ENCODE measurements at places on chromosomes 3 and 15.

- H3K4me1 ChIP-seq, result peaks cover 11% of the 10 kb centered on the region
- H3K36me3 ChIP-seq, result no peaks in the 10 kb centered on the region
- H3K4me3 ChIP-seq, result no peak overlapping the region
- DNase-seq, result no peak
- H3K27ac ChIP-seq, result no peak overlapping the region
Observed at GRCh38 chr3:72278349-72279067, 493.6 kb upstream of the PROK2 start.

DNA sequence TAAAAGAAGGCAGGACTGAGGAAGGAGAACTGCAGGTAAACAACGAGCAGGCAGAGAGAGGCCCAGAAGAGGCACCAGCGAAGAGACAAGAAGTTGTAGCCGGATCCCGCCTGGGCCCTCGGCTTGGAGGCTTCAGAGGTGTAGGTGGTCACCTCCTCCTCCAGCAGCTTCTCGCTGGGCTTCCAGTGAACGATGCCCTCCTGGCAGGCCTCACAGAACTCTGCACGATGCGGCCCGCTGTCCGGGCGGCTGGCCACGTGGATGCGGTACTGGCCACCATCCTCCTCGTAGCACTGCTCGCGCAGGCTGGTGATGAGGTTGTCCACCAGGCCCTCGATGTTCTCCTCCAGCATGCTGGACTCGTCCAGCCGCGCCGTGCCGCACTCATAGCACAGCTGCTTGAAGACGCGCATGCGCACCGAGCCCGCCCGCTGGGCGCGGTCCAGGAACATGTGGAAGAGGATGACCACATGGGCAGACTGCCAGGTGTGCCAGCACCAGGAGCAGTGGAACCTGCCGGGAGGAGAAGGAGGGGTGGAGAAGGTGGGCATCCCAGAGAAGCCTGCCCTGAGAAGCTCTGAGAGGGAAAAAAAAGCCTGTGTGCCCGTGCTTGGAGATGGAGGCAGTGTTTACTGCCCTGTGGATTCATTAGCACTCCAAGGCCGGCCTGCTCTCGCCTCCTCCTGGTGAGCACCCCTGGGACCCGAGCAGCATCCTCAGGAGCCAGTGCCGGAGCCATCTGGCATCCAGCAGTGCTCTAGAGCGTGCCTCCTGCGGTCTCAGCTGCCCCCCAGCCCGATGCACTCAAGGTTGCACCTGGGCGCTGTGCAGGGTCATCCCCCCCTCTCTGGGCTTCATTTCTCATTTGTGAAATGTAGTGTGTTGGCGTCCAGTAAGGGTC is 3.6 kb downstream of the RTP2 start:
- no peak overlapping the region for H3K27ac ChIP-seq
- peaks cover 35% of the 10 kb centered on the region for H3K27me3 ChIP-seq
- no peak overlapping the region for H3K4me3 ChIP-seq
- no peaks in the 10 kb centered on the region for H3K36me3 ChIP-seq
- no peaks in the 10 kb centered on the region for H3K4me1 ChIP-seq

DNA sequence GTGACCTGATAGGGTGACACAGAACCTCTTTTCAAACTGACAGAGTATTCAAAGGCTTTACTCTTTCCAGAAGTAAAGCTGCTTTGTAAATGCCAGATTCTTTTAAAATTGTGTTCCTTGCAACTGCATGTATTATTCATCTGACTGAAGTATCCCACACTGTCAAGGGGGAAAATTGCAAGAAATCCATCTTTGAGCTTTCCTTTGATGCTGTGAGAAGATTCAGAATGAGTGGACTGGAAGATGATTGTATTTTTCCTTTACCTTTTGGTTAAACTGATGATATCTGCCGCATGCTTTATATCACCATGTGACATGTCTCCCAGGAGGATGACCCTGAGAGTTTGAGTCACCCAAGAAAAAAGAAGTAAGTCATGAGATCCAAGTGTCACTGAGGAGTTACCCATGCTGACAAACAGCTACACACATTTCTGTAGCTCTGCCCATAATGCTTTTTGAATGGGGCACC is 250.8 kb upstream of the CBLB start:
- H3K4me1 ChIP-seq, result peaks cover 15% of the 10 kb centered on the region
- H3K27me3 ChIP-seq, result peaks cover 2% of the 10 kb centered on the region
- peaks cover 6% of the 10 kb centered on the region for H3K36me3 ChIP-seq
- no peak overlapping the region for H3K4me3 ChIP-seq
- H3K27ac ChIP-seq, result no peak overlapping the region

- H3K36me3 ChIP-seq, result peaks cover 2% of the 10 kb centered on the region
- peaks cover 25% of the 10 kb centered on the region for H3K4me1 ChIP-seq
- DNase-seq, result no peak
- no peaks in the 10 kb centered on the region for H3K27me3 ChIP-seq
Observed at GRCh38 chr3:127589600-127590281, 792 bp downstream of the TPRA1 start.

DNA sequence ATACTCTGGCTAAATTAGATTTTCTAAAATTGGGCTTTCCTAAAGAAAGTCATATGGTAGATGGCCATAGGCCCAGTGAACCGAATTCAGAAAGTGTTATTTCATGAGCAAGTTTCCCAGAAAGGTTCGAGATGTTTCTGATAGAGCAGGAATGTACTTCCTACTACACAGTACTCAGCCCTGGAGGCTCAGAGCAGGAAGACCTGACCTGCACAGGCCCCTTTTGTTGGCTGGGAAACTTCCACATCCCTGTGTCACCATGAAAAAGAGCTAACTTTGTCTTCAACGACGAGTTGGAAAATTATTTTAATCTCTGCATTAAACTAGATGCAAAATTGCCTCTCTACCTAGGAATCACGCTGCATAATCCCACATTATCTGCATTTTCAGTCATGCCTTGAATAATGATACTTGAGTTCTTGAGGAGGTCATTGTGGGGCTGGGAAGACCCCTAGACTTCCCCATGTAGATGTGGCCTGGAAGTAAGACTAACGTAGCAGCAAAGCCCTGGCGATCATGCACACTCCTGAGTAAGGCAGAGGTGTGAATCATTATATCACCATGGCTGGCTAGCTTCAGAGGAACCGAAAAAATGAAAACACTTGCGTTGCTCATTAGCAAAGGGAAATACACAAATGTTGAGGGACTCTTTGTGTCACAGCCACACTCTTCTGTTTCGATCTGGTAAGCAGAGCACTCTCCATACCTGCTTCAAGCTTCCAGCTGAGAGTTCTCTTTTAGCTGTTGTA is 47.1 kb downstream of the CMTM7 start:
- peaks cover 17% of the 10 kb centered on the region for H3K36me3 ChIP-seq
- peak overlapping the region; percentile 59 for H3K27ac ChIP-seq
- H3K4me3 ChIP-seq, result peak overlapping the region; percentile 62
- H3K4me1 ChIP-seq, result peaks cover 56% of the 10 kb centered on the region

DNA sequence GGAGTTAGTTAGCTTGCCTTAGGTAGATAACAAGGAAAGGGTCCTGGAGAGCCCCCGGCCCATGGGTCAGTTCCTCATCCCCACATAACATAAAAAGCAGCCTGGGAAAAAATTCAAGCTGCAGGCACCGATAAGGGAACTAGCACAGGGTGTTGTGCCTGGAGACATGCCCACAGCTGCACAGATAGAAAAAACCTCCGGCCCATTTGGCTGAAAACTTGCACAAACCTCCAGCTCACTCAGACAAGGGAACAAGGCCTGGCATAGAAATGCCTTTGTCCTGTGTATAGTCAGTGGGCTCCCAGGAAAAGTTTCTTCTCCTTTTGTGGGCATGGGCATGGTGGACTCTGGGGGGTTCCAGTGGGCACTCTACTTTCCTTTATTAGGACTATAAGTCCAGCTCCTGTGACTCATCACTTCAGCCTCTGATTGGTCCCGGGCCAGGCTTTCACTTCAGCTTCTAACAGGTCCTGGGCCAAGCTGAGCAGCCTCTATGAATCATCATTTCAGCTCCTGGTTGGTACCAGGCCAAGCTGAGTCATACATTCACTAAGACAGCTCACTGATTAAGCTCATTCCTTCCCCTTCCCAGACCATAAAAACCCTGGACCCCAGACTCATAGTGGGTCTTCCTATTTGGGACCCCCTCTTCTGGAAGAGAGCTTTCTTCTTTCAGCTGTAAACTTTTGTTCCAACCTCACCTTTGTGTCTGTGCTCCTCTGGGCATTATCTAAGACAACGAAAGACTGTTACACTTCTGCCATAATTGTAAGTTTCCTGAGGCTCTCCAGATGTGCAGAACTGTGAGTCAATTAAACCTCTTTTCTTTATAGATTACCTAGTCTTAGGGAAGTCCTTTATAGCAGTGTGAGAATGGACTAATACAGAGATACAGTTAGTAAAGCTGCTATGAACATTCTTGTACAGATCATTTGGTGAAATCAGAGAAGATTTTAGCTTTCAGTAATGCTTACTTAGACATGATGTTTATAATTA is 348.0 kb upstream of the DPPA4 start:
- no peak overlapping the region for H3K4me3 ChIP-seq
- no peak for DNase-seq
- H3K27ac ChIP-seq, result no peak overlapping the region
- H3K36me3 ChIP-seq, result no peaks in the 10 kb centered on the region
- H3K27me3 ChIP-seq, result no peaks in the 10 kb centered on the region

- no peak overlapping the region for H3K4me3 ChIP-seq
- no peak overlapping the region for H3K27ac ChIP-seq
- DNase-seq, result no peak
Observed at GRCh38 chr3:14502472-14502871, 37.7 kb downstream of the GRIP2 start.

DNA sequence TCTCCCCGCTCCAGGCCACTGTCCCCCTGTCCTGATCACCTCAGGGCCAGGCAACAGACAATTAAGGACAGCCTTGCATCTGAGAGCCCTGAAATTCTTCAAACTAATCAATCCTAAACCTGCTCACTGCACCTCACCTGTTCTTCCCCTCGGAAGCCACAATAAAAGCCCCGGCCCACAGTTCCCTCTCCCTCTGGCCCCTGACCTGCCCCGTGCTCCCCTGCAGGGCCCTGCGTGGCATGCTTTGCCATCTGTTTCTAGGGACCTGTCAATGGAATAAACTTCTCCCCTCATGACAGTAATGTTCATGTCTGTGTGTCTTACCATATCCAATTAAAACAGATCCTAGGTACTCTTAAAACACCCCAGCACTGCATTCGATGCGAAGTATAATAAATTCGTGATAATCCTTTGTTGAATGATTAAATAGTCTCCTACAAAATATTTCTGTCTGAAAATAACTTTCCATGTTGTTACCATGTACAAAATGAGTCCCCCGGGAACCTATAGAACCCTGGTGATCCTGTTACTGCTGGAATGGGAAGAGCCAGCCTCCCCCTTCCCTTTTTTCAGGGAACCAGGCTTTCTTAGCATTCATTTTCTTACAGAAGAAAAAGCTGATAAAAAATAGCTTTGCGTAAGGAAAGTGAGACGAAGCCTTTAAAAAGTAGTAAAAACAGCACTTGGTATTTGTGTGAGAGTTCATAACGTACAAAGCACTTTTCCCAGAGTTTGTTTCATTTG is 59.0 kb downstream of the ABTB1 start:
- no peak for DNase-seq
- H3K27ac ChIP-seq, result no peak overlapping the region
- H3K4me3 ChIP-seq, result no peak overlapping the region
- peaks cover 5% of the 10 kb centered on the region for H3K4me1 ChIP-seq
- H3K27me3 ChIP-seq, result peaks cover 21% of the 10 kb centered on the region

DNA sequence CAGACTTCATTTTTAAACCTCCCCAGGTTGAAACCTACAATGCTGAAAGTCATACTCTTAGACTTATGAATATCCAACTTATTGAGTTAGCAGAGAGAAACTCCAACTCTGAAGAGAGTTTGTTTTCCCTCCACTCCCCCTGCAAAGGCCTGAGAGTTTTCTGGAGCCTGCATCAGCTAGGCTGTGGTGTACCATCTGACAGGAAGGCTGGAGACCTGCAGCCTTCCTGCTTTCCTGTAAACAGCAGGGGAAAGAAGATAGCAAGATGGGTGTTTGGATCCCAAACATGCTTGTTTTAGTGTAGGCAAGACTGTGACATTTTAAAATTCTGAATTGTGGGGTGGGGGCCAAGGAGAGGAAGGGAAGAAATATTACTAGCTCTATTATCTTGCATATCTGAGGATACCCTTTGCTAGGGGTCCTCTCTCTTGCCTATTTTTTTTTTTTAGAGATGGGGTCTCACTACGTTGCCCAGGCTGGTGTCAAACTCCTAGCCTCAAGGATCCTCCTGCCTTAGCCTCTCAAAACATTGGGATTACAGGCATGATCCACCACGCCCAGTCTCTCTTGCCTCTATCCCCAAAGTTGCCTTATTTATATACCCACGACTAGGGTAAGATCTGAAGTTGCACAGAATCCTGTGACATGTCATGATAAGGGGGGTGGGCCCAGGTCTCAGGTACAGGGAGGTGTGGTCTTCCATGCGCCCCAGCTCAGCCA is 51.0 kb upstream of the USP3 start:
- no peak for DNase-seq
- H3K27me3 ChIP-seq, result peaks cover 1% of the 10 kb centered on the region
- no peak overlapping the region for H3K4me3 ChIP-seq
- H3K27ac ChIP-seq, result no peak overlapping the region
- no peaks in the 10 kb centered on the region for H3K36me3 ChIP-seq
- peaks cover 7% of the 10 kb centered on the region for H3K4me1 ChIP-seq

- H3K36me3 ChIP-seq, result no peaks in the 10 kb centered on the region
- DNase-seq, result no peak
- H3K4me3 ChIP-seq, result no peak overlapping the region
- H3K4me1 ChIP-seq, result no peaks in the 10 kb centered on the region
Observed at GRCh38 chr3:127031413-127031810, 48.5 kb downstream of the PLXNA1 start.

DNA sequence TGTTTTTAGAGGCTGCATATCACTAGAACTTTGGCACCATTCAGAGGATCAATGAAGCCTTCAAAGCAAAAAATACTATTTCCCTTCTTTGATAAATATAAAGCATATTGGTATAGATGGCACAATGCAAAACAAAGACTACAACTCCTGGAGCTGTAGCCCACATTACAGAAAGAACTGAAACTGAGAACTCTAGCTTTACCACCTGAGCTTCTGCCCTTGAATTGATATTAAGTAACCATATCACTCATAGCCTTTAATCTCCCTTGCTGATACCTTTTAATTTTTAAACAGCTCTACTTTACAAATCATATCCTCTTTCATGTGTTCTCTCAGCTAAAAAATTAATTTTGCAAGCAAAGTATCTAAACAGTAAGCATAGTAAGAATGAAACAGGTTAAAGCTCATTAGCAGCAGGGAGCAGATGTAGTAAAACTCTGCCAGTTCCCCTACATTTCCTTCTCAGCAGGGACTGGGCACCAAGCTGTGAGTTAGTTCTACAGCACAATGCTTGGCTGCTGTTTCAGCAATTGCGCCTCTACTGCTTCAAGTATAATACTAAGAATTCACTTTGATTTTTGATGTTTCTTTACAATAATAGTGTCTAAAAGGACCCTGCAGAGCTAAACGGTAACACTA is 97.9 kb upstream of the NANOGP8 start:
- H3K4me1 ChIP-seq, result peaks cover 2% of the 10 kb centered on the region
- no peaks in the 10 kb centered on the region for H3K36me3 ChIP-seq
- no peak for DNase-seq
- no peaks in the 10 kb centered on the region for H3K27me3 ChIP-seq
- no peak overlapping the region for H3K27ac ChIP-seq
- no peak overlapping the region for H3K4me3 ChIP-seq

DNA sequence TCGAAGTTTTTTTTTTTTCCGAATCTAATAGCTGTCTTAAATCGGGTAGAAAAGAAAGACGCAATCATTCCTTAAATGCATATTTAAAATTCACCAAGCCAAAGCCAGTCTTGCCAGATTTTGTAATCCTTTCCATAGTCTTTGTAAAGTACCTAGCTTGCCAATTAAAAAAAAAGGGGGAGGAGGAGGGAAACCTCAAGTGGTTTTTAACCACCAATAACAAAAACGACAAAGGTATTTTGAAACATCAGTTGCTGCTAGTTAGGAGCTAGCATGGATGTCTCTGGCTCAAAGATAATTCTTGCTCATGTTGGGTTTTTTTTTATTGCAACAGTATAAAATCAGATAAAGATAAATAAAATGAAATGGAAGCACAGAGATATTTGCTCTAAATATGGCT is 187.9 kb downstream of the MECOM start:
- H3K27ac ChIP-seq, result no peak overlapping the region
- no peaks in the 10 kb centered on the region for H3K27me3 ChIP-seq
- H3K36me3 ChIP-seq, result no peaks in the 10 kb centered on the region
- no peak overlapping the region for H3K4me3 ChIP-seq

All from T-helper 2 cell treated with Interferon-gamma antibody and Interleukin-4, amounts not matched to agents 5 μg/mL and 100 μg/mL, for 36 hours (primary cell).